Activated naive CD8-positive, alpha-beta T cell treated with anti-CD3 and anti-CD28 coated beads, Interleukin-2, amount 50 U/mL, for 16 hours (primary cell): ENCODE measurements at places on chromosomes 1 and 21.

DNA sequence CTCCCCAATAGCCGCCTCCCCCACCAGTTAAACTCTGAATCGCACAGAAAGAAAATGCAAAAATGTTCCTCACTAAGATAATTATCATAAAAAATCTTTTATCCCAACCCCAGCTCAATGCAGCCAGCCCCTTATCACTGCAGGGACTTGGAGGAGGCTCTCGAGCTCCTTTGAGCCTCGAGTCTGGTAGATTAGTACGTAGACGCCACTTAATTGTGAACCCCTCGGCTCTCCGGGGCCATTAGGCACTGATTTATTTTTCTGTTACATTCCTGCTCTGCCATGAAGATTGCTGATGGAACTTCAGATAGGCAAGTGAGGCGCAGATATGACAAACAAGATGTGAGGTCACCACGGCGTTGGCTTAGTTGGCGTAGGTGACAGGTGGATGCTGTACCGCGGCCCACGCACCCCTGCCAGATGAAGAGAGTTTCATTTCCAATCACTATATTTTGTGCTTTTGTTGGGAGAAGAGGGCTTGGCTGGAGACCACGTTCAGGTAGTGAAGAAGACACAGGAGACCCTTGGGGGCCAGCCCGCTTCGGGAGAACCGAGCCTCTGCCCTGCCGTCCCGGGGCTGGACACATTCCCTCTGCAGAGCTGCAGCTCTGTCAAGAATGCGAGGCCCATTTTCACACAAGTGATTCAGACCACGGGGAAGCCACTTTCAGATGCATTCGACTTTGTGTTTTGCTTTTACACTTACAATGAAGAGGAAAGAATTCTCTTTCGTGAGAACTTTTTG is 55.9 kb upstream of the ARHGEF16 start:
- no peak for DNase-seq

- DNase-seq = no peak
These were observed 687.0 kb upstream of the ADGRL4 start for GRCh38 chr1:79693441-79694114.

- DNase-seq = no peak
These were observed 1.2 kb upstream of the KIRREL1 start for GRCh38 chr1:157992031-157992832.

GRCh38 chr1:169105434-169106094 is 926 bp upstream of the ATP1B1 start:
- DNase-seq = no peak

DNA sequence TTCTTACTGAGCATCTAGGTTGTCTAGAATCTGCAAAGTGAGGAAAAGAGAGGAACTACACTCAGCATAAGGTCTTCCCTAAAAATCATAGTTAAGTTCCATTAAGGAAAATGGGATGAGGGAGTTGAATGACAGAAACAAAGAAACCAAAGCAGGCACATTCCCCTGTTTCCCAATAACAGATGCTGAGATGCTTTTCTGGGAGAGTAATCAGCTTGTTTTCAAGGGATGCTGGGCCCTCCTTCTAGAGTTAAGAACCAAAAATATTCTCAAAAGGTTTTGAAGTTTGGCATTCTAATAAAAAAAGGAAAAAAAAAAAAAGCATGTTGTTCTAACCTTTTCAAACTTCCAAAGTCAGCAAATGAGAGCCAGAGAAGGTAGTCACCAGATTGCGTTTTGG is 105.2 kb upstream of the ZNF648 start:
- DNase-seq = no peak

GRCh38 chr1:155326631-155327037 is 5.9 kb downstream of the RUSC1 start:
- DNase-seq = no peak

GRCh38 chr1:230273141-230273710 is 152.9 kb downstream of the PGBD5 start:
- DNase-seq = no peak

DNA sequence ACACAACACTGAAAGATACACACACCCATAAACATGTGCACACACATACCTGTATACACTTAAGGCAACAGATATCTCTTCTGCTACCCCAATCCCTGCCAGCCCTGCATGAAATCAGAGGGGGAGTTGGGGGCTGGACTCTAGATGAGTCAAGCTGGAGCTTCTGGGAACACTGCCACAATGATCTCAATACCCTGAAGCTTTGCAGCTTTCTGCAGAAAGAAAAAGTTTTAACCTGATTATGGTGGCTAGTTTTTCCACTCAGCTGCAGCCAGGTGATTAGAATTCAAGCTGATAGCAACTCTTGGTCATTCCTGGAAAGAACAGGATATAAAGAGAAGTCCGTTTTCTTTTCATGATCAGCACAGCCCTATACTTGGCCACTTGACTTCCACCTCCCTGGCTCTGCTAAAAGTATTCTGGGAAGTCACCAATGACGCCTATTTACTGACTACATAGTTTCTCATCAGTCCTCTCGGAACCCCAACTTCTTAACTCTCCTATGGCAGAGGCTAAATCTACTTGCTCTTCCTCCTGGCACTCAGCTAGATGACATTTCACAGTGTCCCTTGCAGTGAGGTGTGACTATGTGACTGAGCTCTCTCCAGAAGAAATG is 20.7 kb upstream of the DNASE2B start:
- DNase-seq = no peak

GRCh38 chr21:40517646-40518045 is 329.3 kb downstream of the DSCAM start:
- DNase-seq = no peak

DNA sequence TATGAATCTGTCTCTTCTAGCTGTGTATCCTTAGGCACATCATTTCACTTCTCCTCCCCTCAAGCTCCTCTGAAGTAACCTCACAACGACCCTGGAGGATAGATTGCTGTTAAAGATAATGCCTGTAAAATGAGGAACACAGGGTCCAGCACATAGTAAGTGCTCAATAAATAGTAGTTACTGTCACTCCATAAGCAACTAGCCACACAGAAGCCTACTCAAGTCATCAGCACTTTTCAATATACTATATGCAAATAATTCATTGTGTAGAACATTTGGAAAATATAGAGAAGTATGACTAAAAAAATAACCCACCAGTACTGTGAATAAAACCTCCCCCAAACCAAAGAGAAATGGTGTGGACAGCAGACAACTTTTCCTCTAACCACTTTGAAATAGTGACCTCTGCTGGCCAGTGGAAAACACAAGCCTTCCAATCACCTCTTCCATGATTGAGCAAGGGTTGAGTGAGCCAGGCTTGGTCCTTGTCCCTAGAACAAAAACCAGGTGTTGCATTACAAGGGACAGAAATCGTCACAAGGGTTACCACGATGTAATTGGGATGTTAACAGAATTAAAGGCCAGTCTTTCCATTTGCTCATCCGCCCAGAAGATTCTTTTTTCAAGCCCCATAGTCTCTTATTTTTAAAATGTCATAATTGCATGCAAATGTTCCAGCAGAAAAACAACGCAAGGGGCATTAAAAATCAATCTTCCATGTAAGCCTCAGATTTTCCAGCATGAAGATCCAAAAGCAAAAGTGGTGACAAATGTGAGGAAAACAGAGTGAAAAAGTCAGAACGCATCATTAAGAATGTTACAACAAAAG is 15.7 kb upstream of the GLIS1 start:
- DNase-seq = no peak

GRCh38 chr1:192766876-192767275 is 42.0 kb upstream of the RGS2 start:
- no peak for DNase-seq

- DNase-seq = no peak
These were observed 10.9 kb downstream of the PEAR1 start for GRCh38 chr1:156904187-156904959.

DNA sequence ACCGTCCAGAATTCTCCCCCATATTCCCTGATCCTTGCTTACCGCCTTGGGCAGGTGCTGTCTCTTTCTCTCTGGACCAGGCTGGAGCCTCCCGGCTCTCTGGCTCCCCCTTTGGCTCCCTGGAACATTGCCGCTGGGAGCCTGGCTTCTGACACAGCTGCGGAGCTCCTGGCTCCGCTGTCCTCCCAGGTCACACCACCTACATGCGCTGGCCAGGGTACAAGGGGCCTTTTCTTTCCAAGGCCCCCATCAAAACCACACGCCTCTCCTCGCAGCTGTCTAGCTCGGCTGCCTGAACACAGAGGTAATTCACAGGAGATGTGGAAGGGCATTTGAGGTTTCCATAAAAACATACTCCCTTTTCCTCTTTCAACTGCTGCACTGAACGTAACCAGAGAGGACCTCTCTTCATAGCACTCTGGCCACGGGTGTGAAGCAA is 7.5 kb upstream of the ZNF648 start:
- no peak for DNase-seq

DNA sequence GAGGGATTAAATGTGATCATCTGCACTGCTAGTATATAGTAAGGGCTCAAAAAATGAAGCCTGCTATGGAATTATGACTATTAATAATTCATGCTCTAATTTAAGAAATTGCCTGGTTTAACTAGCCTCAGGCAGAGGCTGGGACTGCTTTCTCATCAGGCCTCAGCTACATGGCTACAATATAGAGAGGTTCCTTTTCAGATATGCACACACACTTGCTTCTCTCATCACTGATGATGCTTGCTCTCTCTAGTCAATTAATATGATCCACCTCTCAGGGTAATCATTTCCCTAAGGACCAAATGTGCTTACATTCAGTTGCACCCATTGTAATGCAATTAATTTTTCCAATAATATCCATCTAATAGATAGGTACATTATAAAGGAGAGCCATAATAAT is 324.9 kb upstream of the ST6GALNAC5 start:
- no peak for DNase-seq

GRCh38 chr1:15214527-15214926 is 32.5 kb upstream of the FHAD1 start:
- DNase-seq = no peak

DNA sequence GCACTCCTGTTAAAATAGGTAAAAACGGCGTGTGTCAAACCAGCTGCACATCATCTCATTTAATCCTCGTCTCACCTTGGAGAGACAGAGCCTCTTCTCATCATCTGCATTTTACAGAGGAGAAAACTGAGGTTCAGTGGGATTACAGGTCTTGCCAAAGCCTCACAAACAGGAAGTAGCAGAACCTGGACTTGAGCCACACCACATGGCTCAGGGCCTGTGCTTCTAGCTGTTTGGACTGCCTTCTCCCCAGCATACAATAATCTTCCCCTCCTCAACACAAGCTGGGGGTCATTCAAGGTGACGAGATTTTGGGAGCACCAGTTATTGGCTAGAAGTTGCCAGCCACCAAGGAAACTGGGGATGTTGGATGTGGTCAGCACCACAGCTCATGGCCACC is 167.9 kb upstream of the ZC3H12A start:
- DNase-seq = no peak

GRCh38 chr21:45817345-45817744 is 164.2 kb upstream of the COL6A1 start:
- DNase-seq = no peak

GRCh38 chr1:234602334-234603220 is 7.4 kb downstream of the IRF2BP2 start:
- no peak for DNase-seq

DNA sequence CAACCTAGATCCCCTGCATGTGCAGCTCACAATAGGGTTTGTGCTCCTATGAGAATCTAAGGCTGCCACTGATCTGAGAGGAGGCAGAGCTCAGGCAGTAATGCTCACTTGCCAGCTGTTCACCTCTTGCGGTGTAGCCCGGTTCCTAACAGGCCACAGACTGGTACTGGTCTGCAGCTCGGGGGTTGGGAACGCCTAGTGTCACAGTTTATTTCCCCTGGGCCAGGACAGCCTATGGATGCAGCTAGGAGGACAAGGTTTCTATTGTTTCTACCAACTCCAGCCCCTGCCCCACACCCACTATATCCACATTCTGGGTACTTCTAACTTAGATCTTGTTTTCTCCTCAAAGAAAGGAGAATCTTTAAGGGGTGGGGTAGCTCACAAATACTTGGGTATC is 58.7 kb upstream of the PRRC2C start:
- no peak for DNase-seq

DNA sequence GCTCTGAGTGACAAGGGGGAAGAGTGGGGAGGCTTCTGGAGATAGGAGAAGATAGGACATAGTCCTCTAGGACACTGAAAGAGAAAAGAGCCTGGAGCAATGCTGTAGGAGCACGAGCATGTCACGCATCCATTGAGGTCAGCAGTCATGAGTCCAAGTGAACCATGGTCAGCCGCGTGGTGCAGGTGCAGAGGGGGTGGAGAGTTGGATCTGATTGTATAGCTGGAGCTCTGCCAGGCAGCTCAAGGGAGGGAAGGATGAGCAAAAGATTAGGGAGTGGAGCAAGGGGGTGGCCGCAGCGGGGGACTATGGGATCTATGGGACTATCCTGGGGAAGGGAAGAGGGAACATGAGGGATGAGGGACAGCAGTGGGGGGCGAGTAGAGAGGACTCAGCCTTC is 14.0 kb downstream of the PADI1 start:
- DNase-seq = no peak

DNA sequence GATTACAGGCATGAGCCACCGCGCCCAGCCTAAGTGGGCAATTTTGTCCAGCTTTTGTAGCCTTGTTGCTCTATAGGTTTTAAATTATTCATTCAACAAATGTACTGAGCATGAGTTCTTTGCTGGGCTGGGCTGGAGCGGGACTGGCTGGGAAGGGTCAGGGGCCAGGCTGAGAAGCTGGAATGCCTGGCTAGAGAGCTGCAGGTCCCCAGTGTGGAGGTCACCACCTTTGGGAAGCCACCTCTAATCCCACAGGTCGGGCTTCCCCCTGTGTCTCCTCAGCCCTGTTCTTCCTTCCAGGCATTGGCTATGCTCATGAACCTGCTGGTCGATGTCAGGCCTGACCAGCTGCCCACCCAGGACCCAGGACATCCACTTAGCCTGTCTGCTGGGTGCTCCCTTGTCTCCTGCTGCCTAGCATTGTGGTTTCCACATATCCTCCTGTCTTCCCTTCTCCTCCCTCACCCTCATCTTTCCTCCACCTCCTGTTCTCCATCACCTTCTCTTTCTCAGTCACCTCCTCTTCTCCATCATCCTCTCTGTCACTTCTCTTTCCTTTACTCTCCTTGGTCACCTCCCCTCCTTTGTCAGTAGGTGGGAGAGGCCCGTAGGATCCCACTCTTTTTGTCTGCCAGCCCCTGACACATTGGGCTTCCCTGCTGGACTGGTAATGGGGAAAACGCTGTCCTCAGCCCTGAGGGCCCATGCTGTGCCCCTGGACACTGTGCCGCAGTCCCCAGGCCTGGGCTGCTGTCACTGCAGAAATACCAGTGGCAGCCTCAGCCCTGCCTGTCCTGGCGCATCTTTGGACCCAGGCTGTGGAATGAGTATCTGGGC is 23.8 kb downstream of the SERINC2 start:
- no peak for DNase-seq

- DNase-seq = no peak
These were observed 54.4 kb upstream of the PRELP start for GRCh38 chr1:203421246-203421645.

- no peak for DNase-seq
These were observed 1.9 kb upstream of the S100A3 start for GRCh38 chr1:153550827-153551500.

GRCh38 chr1:56799605-56800400 is 19.4 kb downstream of the FYB2 start:
- no peak for DNase-seq
